ENCODE measurements at places on chromosomes 12 and 14.

- no peak for DNase-seq
Observed at GRCh38 chr14:72883961-72884360, 9.9 kb downstream of the DPF3 start.

GRCh38 chr14:88424573-88424972, 39.1 kb downstream of the SPATA7 start:
- DNase-seq = no peak

DNA sequence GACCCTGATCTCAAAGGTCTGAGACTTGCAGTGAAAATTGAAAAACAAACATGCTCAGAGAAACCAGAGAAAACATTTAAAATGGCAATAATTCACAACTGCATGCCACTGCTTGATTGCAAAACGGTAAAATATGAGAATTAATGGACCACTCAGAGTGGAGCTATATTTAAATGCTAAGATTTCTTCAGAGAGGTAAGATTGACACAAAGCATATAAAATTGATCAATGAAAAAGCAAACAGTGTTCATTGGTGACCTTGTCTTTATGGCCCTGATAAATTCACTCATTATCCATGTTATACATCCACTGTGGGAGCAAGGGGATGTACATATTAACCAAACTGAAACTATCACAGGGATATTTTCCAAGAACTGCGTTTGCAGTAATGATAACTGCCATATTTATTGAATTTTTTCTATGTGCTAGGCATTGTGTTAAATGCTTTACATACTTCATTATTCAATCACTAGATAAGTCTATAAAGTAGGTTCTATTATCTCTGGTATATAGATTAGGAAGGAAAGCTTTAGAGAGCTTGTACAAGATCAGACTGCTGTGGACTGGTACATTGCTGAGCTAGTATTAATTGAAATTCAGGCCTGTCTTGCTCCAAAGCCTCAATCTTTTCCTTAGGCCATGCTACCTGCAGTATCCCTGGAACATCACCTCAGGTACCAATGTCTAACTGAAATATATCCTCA, 113.9 kb upstream of the LMO3 start:
- DNase-seq = no peak

DNA sequence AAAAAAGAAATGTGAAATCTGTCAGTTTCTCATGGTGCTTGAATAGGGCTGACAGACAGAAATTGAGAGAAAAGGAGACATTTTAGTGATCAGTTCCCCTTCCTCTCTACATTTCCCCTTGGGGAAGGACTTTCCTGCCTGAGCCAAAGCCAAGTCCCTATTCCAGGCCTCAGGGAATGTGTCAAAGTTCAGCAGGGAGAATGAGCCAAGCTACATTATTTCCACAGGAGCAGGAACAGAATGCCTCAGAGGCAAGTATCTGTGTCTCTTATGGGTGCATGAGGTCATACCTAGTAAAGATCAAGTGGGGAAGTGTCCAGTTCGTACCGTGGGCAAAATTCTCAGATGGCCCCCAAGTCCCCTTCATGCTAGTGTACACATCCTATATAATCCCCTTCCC, 68.6 kb downstream of the IQSEC3 start:
- DNase-seq = no peak

GRCh38 chr14:68211421-68211820, 391.8 kb downstream of the RAD51B start:
- no peak for DNase-seq

DNA sequence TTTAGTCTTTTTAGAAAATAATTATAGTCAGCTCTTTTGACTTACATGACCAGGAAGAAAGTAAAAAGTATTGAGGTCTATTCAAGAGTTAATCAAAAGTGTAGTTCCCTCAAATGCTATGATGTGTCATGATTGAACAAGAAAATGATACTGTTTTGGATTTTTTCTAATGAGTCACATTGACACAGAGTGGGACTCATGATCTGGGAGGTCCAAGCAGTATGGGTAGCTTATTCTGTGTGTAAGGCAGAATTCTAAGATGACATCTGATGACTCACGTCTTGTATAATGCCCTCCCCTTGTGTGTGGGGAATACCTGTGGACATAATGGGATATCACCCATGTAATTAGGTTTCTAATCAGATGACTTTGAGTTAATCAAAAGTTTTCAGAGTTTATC, 178.1 kb upstream of the DDHD1 start:
- no peak for DNase-seq

DNA sequence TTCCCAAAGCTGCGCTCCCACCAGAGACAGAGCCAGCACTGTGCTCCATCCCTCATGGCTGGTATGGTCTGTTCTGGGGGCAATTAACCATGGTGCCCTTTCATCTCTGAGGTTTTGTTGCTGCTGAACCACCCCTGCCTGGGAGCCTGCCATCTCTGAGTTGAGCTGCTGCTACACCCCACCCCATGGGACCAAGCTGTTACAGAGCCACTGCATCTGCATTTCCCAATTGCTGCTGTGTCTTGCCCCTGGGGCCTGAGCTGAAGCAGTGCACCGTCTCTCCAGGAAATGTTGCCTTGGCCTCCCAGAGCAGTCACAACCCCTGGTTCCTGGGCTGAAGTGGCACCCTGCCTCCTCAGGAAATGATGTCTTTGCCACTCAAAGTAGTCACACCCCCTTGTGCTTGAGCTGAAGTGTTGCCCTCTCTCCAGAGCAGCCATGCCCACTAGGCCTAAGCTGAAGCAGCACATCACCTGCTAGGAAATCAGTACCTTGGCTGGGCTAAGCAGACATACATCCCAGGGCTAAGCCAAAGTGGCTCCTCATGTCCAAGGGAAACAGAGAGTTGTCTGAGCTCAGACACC, 140.3 kb downstream of the RERGL start:
- no peak for DNase-seq

DNA sequence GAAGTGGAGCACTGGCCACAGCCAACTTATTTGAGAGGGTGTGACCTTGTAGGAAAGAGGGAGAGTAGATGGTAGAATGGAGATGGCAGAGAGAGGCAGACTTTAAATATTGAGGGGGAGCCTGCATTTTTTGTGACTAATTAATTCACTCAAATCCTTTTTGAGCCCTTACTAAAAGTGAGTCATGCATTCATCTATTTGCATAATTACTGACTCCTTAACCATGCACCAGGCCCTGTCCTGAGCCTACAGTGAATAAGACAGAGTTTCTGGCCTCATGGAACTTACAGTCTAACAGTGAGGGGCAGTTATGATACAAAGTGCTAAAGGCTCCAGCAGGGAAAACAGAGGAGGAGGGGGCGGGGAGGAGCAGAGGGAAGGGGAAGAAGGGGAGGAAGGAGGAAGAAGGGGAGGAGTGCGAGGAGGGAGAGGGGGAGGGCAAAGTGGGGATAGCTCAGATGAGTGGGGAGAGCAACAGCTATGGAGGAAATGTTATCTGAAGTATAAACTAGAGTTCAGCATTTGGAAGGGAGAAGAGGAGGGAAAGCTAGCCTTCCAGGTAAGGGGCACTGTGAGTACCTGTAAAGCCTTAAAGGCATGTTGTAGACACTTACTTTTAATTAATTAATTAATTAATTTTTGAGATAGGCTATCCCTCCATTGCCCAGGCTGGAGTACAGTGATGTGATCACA, 7.5 kb upstream of the CTDSP2 start:
- DNase-seq = no peak

All from NCI-H1092 (cell line).